ENCODE measurements at places on chromosomes 13 and 19.

- peak; percentile 2 for DNase-seq
Observed at GRCh38 chr19:5369962-5370367, 29.4 kb upstream of the PTPRS start.

DNA sequence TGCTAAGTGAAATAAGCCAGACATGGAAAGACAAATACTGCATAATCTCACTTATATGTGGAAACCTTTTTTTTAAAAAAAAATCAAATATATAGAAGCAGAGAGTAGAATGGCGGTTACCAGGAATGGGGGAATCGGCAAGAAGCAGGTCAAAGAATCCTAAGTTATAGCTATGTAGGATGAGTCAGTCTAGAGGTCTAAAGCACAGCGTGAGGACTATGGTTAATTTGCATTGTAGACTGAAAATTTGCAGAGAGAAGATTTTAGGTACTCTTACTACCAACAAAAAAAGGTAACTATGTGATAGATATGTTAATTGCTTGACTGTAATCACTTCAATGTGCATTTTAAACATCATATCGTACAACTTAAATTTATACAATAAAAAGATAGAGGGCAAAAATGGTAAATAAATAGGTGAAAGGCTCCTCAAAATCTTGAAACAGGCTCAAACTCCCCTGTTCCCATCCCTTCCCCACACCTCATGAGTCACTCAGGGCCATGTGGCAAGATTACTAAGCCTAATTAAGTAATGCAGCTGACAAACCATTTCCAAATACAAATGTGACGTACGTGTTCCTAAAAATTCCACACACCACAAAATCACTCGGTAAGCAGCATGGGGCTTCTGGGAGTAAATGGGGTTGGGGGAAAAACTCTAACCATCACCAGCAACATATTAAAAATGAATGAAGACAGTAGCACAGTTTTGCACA is 159.0 kb downstream of the USP12 start:
- no peak for DNase-seq

DNA sequence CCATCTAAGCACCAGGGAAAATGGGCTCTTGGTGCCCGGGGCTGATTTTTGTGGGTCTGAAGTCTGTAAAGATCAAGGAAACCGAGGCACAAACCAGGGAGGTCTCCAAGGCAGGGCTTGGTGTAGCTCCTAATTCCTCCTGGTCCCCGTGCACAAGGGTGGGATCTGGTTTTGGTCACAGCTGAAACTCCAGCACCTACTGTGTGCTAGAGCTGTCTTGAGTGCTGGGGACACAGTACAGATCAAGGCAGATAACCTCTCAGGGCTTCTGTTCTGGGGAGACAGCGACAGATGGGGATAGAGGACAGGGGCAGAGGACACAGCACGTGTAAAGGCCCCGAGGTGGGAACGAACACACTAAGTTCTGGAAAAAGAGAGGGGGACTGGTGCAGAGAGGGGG is 37.4 kb downstream of the PTPRS start:
- DNase-seq: no peak

- DNase-seq: no peak
Observed at GRCh38 chr19:45999653-46000121, 4.4 kb downstream of the CCDC61 start.

- DNase-seq: peak; percentile 98
Observed at GRCh38 chr19:42461700-42462324, 19.1 kb upstream of the CXCL17 start.

DNA sequence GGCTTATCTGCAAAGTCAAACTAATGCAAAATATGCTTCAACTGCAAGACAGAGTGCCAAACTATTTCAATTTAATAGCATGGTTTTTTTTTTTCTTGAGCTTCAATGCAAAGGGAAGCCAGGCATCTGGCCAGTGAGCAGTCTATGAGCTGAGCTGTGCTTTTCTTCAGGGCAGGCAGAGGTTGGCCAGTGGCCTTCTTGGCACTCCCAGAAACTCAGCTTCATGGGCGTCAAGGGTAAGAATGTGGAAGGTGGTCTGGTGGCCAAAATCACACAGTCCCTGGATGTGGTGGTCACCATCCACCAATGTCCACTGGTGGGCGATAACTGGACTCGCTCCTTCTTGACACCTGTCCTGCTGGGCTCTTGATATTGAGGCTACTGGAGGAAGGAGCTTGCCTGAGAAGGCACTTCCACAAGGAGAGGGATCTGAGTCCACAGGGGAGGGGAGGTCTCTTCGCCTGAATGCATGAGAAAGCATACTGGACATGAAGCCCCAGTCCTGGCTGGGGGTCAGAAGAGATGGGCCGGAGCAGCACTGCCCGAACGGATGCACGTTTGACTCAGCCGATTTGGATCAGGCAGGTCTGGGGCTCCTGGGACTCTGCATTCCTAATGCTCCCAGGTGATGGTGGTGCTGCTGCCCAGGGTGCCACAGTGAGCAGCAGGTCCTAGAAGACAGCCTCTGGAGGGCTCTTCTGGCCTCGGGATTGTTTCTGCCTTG is 17.1 kb downstream of the COL4A2 start:
- DNase-seq: no peak

GRCh38 chr13:30165071-30165470 is 142.3 kb downstream of the KATNAL1 start:
- no peak for DNase-seq

GRCh38 chr19:44737238-44738071 is 11.1 kb upstream of the BCL3 start:
- DNase-seq: no peak

GRCh38 chr19:45821103-45821521 is 6.0 kb upstream of the RSPH6A start:
- no peak for DNase-seq

- DNase-seq: no peak
Observed at GRCh38 chr13:33940898-33941297, 122.9 kb downstream of the RFC3 start.

GRCh38 chr13:43107780-43108179 is 84.4 kb downstream of the DNAJC15 start:
- no peak for DNase-seq

- no peak for DNase-seq
Observed at GRCh38 chr13:43074824-43075510, 51.6 kb downstream of the DNAJC15 start.

- DNase-seq: no peak
Observed at GRCh38 chr19:17996826-17997316, 11.1 kb upstream of the ARRDC2 start.

All from pons (tissue), 1 donor.